ENCODE measurements at places on chromosomes 2 and 18.

GRCh38 chr18:49721981-49722380 lies 91.4 kb downstream of the ACAA2 start:
- no peaks in the 10 kb centered on the region for H3K4me1 ChIP-seq
- no peaks in the 10 kb centered on the region for H3K27me3 ChIP-seq
- DNase-seq = no peak
- H3K4me3 ChIP-seq = no peak overlapping the region
- no peaks in the 10 kb centered on the region for H3K36me3 ChIP-seq

DNA sequence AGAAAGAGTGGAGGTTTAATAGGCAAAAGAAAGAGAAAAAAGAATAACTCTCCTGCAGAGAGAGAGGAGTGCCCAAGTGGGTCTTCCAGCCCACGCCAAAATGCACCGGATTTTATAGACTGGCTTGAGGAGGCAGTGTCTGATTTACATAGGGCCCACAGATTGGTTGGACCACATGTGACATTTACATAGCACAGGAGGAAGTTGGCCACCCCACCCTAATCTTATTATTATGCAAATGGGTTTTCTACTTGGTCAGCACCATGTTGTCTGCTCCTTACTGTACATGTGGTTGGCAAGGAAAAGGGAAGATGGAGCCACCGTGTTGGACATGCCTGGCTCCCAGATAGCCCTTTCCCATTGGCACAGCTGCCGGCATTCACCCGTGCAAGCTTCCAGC lies 56.8 kb downstream of the SP110 start:
- H3K36me3 ChIP-seq = peaks cover 17% of the 10 kb centered on the region
- H3K27ac ChIP-seq = no peak overlapping the region
- no peak for DNase-seq
- no peak overlapping the region for H3K4me3 ChIP-seq

GRCh38 chr2:120620025-120620793 lies 115.5 kb upstream of the GLI2 start:
- no peaks in the 10 kb centered on the region for H3K27me3 ChIP-seq
- DNase-seq = no peak
- H3K36me3 ChIP-seq = no peaks in the 10 kb centered on the region
- no peak overlapping the region for H3K4me3 ChIP-seq
- no peak overlapping the region for H3K27ac ChIP-seq
- no peaks in the 10 kb centered on the region for H3K4me1 ChIP-seq

- DNase-seq = peak; percentile 10
- H3K4me1 ChIP-seq = peaks cover 23% of the 10 kb centered on the region
- peak overlapping the region; percentile 43 for H3K4me3 ChIP-seq
These were observed 83.6 kb downstream of the ASXL2 start for GRCh38 chr2:25794544-25795276.

- DNase-seq = no peak
- H3K27ac ChIP-seq = no peak within 1 kb of the TSS
- H3K4me3 ChIP-seq = no peak within 1 kb of the TSS
- H3K4me1 ChIP-seq = peaks cover 8% of the 10 kb centered on the region
- peaks cover 30% of the 10 kb centered on the region for H3K27me3 ChIP-seq
- no peaks in the 10 kb centered on the region for H3K36me3 ChIP-seq
These were observed at the start of gene CCBE1 for GRCh38 chr18:59697236-59697932. CCBE1 (minus strand) TSS chr18:59697423.

DNA sequence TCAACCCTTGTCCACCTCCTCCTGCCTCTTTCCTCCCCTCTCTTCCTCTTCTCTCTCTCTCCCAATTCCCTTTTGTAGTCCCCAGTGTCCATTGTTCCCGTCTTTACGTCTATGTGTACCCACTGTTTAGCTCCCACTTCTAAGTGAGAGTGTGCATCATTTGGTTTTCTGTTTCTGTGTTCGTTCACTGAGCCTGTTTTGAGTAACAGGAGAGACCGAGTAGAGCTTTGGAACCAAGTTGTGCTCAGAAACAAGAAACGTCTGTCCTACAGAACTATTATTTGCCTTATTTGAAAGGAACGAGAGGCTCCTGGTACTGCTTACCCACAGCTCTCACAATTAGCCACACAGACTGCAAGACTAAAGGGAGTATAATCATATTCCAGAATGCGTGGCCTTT lies 50.1 kb upstream of the MAPRE2 start:
- no peaks in the 10 kb centered on the region for H3K36me3 ChIP-seq
- H3K27ac ChIP-seq = no peak overlapping the region
- H3K27me3 ChIP-seq = no peaks in the 10 kb centered on the region
- no peak for DNase-seq
- no peak overlapping the region for H3K4me3 ChIP-seq

DNA sequence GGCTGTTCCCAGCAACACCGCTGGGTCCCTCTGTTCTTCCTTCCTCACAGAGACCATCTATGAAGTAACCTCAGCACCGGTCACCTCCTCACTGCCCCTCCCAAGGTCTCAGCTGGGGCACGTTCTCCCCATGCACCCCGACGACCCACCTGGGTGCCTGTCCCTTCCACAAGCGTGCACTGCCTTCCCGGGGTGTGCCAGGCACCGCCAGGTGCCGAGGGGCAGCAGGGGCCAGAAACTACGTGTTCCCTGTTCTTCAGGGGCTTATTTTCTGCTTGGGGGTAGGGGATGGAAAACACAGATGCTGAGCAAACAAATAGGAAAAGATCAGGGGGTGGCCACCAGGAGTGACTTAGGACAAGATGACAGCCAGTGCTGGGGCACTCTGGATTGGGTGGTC lies 30.4 kb upstream of the SEMA4C start:
- DNase-seq = no peak
- no peak overlapping the region for H3K27ac ChIP-seq
- no peaks in the 10 kb centered on the region for H3K27me3 ChIP-seq

DNA sequence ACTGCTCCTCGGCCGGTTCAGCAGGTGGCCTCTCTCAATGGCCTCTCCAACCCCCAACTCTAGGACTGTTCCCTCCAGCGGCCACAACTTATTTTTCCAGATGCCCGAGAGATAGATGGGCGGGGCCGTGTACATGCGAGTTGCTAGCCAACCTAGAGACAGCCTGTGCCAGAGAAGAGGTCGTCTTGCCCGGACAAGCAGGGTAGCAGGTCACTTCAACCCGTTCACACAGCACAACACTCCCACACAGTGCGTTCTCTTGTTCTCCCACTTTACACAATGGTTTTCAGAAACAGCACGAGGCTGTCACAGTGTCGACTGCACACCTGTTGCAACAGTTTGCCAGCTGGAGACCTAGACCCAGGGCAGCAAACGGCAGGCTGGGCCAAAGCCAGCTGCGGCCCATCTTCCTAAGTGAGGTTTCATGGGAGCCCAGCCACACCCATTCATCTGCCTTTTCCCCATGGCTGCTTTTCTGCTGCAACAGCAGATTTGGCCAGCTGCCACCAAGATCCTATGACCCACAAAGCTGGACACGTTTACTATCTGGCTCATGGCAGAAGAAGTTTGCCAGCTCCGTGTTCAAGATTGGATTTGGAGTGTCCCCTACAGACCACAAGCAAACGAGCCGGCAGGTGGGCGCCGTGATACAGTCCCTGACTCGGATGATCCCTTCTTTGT lies 7.3 kb upstream of the PRLH start:
- H3K36me3 ChIP-seq = no peaks in the 10 kb centered on the region
- no peaks in the 10 kb centered on the region for H3K4me1 ChIP-seq
- no peak overlapping the region for H3K27ac ChIP-seq
- DNase-seq = no peak
- H3K4me3 ChIP-seq = no peak overlapping the region

GRCh38 chr2:215868846-215869543 lies 144.4 kb downstream of the MREG start:
- no peak overlapping the region for H3K27ac ChIP-seq
- peaks cover 7% of the 10 kb centered on the region for H3K27me3 ChIP-seq
- H3K4me3 ChIP-seq = no peak overlapping the region
- no peak for DNase-seq
- H3K36me3 ChIP-seq = no peaks in the 10 kb centered on the region

GRCh38 chr2:25410370-25410769 lies 68.6 kb upstream of the DNMT3A start:
- no peak overlapping the region for H3K4me3 ChIP-seq
- H3K36me3 ChIP-seq = no peaks in the 10 kb centered on the region
- H3K27ac ChIP-seq = no peak overlapping the region
- no peaks in the 10 kb centered on the region for H3K4me1 ChIP-seq
- H3K27me3 ChIP-seq = no peaks in the 10 kb centered on the region

DNA sequence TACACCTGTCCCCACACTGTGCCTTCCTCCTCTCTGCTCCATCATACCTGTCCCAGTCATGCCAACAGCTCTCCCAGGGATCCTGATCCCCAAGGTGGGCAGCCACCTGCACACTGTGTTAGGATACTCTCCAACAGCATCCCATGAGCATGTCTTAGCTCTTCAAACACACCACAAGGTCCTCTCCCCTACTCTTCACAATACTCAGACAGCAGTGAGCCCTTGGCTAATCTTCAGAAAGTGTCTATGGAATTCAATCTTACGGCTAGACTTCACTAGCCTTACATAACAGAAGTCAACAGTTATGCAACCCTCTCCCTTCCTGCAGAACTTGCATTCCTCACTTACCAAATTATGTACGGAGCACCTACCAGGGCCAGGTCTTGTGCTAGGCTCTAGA lies 79.9 kb downstream of the MYO5B start:
- no peak overlapping the region for H3K4me3 ChIP-seq
- H3K4me1 ChIP-seq = no peaks in the 10 kb centered on the region
- H3K27me3 ChIP-seq = no peaks in the 10 kb centered on the region
- H3K27ac ChIP-seq = no peak overlapping the region
- H3K36me3 ChIP-seq = no peaks in the 10 kb centered on the region

GRCh38 chr2:195961873-195962272 lies 106.8 kb downstream of the DNAH7 start:
- H3K4me1 ChIP-seq = no peaks in the 10 kb centered on the region
- H3K4me3 ChIP-seq = no peak overlapping the region
- H3K36me3 ChIP-seq = no peaks in the 10 kb centered on the region

DNA sequence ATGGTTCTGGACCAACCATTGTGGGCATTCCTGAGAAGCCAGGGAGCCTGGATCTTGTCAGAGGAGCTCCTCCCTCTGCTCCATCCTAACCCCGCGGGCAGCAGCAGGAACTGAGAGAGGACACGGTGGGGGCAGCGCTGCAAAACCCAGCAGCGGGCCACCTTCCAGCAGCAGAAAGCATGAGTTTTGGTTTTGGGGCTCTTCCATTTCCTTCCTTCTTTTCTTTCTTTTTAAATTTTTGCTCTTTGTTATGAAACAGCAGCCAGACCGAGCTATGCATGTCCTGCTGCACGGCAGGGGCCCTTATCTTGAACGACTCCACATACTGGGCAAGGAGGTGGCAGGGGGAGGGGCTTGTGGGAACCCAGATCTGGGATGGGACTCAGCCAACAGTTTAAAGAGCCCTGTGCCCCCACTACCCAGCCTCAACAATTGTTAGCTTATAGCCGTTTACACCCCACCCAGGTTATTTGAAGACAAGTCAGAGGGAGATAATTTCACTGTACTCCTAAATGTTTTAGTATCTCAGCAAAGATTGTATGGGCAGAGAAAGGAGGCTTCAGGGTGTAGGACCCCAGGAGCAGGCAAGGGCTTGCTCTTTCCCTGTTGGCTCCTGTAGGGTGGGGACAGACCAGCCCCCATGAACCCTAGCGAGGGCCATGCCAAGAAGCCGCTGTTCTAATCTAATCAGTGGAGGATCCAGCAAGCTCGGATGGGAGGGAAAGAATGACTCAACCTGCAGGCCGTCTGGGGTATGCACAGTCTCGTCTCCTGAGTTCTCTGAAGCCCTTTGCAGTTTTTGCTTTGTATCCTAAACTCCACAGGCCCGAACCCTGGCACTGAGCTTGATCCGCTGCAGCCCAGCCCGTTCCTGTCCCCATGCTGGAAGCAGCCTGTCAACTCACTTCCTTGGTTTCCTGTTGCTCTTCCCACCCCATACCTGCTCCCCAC lies 75.3 kb downstream of the LRRFIP1 start:
- no peaks in the 10 kb centered on the region for H3K27me3 ChIP-seq
- peaks cover 8% of the 10 kb centered on the region for H3K36me3 ChIP-seq
- H3K27ac ChIP-seq = peak overlapping the region; percentile 57
- peak overlapping the region; percentile 24 for H3K4me3 ChIP-seq

DNA sequence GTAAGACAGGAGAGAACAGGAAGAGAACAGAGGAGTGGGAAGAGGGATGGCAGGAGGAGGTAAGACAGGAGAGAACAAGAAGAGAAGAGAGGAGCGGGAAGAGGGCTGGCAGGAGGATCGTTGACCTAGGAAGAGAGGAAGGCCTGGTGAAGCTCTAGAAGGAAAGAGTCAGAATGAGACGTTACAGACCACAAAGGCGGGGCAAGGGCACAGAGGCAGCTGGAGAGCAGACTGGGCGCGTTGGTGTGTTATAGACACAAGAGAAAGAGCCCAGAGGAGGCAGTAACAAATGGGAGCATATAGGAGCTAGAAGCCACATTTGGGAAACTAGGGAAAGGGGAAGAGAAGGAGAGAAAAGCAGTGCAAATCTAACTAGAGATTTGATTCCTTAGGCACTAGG lies 26.6 kb downstream of the PTRHD1 start:
- H3K27ac ChIP-seq = no peak overlapping the region
- H3K4me1 ChIP-seq = no peaks in the 10 kb centered on the region
- no peaks in the 10 kb centered on the region for H3K27me3 ChIP-seq
- H3K36me3 ChIP-seq = peaks cover 48% of the 10 kb centered on the region

- no peaks in the 10 kb centered on the region for H3K36me3 ChIP-seq
- H3K27me3 ChIP-seq = no peaks in the 10 kb centered on the region
- no peak overlapping the region for H3K27ac ChIP-seq
- no peak for DNase-seq
These were observed 76.9 kb downstream of the NRXN1 start for GRCh38 chr2:50955081-50955480.

- no peak overlapping the region for H3K4me3 ChIP-seq
- no peaks in the 10 kb centered on the region for H3K27me3 ChIP-seq
- no peaks in the 10 kb centered on the region for H3K36me3 ChIP-seq
- H3K27ac ChIP-seq = no peak overlapping the region
- DNase-seq = no peak
- H3K4me1 ChIP-seq = no peaks in the 10 kb centered on the region
These were observed 307.9 kb downstream of the TXNL1 start for GRCh38 chr18:56330366-56331110.

DNA sequence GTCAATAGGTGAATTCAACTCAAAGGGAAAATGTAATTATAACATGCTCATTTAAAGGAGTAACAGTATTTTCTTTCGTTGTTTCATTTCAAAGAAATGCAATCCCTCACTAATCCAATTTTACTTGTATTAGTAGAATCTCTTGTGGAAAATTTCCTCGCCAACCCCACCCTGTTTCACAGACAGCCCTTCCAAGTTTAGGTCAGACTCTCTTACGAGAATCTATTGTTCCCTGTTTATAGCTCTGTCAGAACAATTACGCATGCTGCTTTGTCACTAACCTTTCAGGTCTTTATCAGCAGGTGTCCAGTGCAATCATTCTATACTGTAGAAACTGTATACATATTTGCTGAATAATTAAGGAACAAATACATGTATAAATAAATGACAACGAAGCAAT lies 657.8 kb upstream of the LINC00305 start:
- H3K4me1 ChIP-seq = no peaks in the 10 kb centered on the region
- no peaks in the 10 kb centered on the region for H3K27me3 ChIP-seq
- H3K36me3 ChIP-seq = no peaks in the 10 kb centered on the region

Measured in CD4-positive, alpha-beta T cell (primary cell).